ENCODE measurements at places on chromosomes 13 and 19.

DNA sequence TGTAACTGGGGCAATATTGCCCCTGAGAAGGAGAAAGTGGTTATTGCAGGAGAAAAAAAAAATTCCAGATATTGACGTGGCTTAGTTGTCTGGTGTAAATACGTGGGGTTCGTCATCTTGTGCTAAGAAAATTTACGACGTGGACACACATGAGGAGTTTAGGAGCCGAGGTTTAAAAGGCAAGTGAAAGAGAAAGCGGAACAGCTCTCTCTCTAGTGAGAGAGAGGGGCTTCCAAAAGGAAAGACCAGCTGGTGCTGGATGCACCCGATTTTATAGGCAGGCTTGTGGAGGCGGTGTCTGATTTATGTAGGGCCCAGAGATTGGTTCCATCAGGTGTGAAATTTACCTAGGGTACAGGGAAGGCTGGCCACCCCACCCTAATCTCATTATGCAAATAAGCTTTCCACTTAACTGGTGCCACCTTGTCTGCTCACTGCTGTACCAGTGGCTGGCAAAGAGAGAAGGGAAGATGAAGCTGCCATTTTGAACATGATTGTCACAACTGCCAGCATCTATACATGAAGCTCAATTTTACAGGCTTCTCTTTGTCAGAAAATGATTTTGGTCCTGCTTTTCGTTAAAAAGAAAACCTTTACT lies 845.1 kb downstream of the DACH1 start:
- no peak for DNase-seq

DNA sequence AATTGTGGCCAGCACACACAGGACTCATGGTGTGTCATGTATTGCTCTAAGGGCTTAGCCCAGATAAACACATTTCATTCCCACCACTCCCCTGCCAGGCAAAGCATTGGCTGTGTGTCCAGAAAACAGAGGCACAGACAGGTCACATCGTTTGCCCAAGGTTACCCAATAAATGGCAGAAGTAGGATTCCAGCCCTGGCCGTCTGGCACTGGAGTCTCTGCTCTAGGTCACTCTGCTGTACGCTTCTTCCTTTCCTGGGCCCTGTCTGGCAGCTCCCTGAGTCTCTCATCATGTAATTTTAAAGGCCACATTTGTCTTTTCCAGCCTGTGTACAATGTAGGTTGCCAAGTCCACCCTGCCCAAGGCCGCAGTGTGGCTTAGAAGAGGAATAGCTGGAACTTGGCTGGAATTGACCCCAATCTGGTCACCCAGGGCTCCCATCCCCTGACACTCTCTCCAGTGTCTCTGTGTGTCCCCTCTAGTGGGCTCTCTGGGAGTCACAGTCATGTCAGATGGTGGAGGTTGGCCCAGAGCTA lies 264.5 kb upstream of the TSHZ3 start:
- no peak for DNase-seq

DNA sequence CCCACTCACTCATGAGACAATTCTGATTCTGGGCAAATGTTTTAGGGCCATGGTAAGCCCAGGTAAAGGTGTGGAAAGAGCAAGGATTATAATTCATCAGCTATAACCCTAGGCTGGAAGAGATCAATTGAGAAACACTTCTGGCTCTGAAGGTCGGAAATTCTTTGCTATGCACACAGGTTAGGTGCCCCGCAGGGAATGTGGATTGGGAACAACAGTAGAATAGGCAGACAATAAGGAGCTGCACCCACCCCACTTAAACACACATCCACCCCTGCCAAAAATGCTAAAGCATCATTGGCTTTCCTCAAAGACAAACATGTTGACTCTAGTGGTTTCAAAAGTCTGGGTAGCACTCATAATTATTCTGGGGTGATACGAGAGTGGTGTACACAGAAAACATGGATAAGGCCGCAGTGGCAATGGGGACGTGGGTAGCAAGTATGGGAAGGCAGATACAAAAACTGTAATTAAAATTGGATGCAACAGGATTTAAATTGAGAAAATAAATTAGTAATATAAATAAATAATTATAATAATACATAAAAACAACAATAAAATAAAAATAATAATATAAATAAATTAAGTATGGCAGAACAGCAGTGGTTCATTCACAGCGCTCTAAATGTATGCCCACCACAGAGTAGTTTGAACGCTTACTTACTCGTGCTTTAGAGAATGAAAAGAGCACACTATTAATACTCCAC lies 8.6 kb downstream of the EFNB2 start:
- no peak for DNase-seq

- peak; percentile 51 for DNase-seq
These were observed 13.9 kb upstream of the LGALS16 start for GRCh38 chr19:39641773-39642172.

DNA sequence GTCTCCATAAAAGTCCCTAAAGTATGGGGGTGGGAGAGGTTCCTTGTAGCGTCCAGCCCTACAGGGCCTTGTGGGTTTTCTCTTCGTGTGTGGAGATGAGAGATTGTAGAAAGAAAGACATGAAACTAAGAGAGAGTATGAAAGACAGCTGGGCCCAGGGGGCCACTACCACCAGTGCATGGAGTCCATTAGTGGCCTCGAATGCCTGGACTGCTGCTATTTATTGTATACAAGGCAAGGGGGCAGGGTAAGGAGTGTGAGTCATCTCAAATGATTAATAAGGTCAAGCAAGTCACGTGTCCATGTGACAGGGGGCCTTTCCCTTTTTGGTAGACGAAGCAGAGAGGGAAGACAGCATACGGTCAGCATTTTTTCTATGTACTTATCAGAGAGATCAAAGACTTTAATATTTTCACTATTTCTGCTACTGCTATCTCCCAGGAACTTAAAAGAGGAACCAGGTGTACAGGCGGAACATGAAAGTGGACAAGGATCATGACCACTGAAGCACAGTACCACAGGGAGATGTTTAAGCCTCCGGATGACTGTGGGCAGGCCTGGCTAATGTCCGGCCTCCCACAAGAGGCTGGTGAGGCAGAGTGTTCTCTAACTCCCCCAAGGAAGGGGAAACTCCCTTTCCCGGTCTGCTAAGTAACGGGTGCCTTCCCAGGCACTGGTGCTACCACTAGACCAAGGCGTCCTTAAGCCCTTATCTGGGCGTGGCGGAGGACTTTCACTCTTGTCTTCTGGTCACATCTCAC lies 25.5 kb downstream of the FGF21 start:
- DNase-seq, result peak; percentile 88
